ENCODE measurements at places on chromosomes 1 and 21.
A peak's percentile ranks its signal among the peaks of the same experiment; 100 is the strongest.

GRCh38 chr1:212457740-212458338, 25.1 kb downstream of the NENF start:
- DNase-seq = peak; percentile 27

DNA sequence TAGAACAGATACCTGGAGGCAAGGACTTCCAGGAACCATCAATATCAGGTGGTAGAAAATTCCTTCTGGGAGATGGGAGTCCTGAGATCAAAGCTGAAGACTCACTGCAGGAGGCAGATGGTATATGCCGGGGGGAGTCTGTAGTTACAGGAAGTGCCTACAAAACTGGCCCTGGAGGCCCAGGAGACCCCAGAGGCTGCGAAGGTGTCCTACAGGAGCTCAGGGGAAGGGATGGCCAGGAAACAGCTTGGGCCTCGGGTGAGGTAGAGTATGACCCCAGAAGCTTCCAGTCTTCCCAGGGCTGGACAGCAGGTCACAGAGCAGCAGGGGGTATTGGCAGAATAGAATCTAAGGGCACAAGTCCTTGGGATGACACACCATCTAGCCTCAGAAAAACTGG, 16.4 kb downstream of the IGFN1 start:
- no peak for DNase-seq

GRCh38 chr21:39189857-39190604, 6.8 kb upstream of the PSMG1 start:
- DNase-seq = no peak

DNA sequence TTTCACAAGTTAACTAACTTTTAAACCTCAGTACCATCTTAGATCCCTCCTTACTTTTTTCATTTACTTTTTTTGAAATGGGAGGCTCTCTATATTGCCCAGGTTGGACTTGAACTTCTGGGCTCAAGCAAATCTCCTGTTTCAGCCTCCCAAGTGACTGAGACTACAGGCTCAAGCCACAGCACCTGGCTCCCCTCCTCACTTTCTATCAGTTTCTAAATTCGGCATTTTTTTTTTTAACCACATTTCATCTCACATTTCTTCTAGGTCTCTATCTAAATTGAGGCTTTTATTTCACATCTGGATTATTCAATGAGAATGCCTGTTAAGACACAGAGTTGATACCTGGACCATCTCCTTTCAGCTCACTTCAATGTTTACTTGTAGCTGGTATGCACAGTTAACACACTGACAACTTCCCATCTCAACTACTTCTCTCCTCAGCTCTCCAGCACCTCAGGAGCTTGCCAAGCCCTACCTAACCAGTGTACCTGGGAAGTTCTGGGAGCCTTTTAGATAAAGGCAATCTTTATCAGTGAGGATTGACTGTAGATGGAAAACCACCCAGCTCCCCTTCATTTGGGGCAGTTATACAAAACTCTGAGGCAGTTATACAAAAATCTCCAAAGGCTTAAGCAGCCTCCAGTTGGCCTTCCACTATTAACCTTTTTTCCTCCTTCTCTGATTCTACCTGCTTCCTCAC, 3.4 kb downstream of the USP33 start:
- DNase-seq = no peak

All from CD4-positive, alpha-beta T cell (primary cell).